ENCODE measurements at places on chromosomes 2 and 18.

- no peak for DNase-seq
Observed at GRCh38 chr2:237763812-237764211, 34.8 kb upstream of the RBM44 start.

- DNase-seq, result no peak
Observed at GRCh38 chr2:168851674-168852320, 38.4 kb downstream of the SPC25 start.

- DNase-seq, result no peak
Observed at GRCh38 chr2:217559084-217559483, 443.7 kb downstream of the TNS1 start.

DNA sequence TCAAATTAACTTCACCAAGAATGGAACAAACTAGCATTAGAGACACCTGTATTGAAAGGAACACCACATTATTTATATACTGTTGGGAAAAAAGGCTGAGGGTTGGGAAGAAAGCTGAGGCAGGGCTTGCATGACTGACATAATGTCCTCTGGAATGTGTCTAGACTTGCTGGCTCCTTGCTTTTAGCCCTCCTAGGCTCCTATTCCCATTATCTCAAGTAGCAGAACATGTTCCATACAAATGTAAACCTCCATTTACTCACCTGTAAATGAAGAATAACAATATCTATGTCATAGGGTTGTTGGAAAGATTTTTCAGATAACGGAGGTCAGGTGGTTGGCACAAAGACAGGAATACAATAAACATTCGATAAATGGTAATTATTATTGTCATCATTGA is 976 bp upstream of the ACADL start:
- no peak for DNase-seq

DNA sequence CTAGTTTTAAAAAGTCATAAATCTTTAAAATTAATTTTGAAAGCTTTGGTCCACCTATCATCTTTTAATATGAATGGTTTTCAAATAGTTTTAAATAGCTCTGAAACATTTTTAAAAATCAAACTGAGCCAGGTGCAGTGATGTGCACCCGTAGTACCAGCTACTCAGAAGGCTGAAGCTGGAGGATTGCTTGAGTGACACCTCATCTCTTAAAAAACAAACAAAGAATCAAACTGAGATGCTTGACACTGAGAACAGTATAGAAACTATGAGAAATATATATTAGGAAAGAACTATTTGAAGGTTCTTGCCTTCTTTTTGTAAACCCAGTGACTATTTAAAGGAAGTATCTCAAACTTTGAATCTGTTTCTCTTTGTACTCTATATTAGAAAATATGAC is 67.4 kb downstream of the BARD1 start:
- no peak for DNase-seq

Data from endothelial cell (in vitro differentiated cells).